ENCODE measurements at places on chromosomes 3 and 15.

- no peak for DNase-seq
Observed at GRCh38 chr3:62335196-62335595, 38.2 kb downstream of the FEZF2 start.

GRCh38 chr3:66401675-66402491, 98.9 kb downstream of the LRIG1 start:
- no peak for DNase-seq

DNA sequence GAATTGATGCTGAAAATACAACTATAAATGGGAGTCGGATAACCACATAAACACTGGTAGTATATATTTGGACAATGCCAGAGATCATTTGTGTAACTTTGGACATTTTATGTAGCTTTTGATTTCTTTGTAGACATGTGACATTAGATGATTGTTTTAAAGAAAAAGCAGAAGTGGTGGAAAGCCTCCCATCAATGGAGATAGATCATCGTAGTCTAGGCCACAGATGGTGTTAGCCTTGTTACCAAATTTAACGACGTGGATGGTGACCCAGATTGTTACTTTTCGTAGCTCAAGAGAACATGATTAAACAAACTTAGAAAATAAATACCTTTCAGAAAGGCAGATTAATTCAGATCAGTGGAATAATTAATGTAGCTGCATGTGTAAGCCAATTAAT, 8.8 kb downstream of the CACNA1D start:
- no peak for DNase-seq

GRCh38 chr3:156606729-156607128, 51.8 kb upstream of the SSR3 start:
- DNase-seq: no peak

DNA sequence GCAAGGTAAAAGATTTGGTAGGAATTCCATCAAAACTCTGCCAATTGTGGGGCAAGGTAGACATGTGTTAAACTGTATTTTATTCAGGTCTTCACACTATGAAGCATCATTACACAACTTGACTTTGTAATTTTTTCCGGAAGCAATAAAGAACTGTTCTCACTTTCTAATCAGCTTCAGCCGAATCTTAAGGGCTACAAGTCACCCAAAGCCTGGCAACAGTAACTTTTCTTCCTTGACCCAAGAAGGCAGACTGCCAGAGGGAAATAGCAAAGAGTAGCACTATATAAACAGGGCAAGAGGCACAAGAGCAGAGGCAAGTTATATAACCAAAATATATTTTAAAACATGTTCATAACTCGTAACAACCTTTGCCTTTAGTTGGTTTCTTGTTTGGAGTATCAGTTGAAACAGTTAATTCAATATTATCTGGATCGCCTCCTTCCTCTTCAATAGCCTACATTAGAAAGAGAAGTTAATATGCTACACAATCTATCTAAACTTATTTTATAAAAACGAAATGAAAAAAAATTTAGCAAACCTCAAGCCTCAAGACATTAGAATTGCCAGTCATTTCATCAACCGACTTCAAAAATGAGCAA, 1.4 kb downstream of the SLTM start:
- no peak for DNase-seq

DNA sequence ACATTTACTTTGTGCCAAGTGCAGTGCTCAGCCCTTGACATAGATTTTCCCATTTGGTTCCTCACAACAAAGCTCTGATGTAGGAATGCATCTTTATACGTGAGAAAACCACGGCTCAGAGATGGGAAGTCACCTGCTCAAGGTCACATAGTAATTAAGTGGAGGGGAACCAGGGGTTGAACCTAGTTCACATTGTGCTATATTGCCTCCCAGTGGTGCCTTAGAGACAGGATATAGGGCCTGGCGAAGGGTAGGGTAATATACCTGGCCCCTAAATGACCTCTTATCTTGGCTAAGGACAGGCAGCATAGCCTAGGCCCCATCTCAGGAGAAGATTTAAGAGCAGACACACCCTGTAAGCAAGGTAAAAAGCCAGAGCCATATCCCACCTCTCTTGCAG, 71.5 kb downstream of the FOXP1 start:
- DNase-seq: no peak
